ENCODE measurements at places on chromosomes 1 and 21.
A peak's percentile ranks its signal among the peaks of the same experiment; 100 is the strongest.

DNA sequence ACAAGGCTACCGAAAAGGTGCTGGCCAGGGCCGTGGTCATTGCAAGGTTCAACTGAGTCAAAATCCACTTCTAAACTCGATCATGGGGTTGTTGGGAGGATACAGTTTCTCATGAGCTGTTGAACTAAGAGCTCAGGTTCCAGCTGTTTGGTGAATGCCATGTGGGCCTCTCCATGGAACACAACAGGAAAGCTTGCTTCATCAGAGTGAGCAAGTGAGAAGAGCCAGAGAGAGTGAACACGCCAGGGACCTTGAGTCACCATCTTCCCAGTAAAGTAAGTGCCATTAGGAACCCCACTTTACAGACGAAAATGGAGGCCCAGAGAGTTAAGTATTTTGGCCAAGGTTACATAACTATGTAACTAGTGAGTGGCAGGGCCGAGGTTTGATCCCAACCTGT is 475.1 kb upstream of the VAMP3 start:
- DNase-seq: no peak

- no peak for DNase-seq
These were observed 2.0 kb downstream of the SKI start for GRCh38 chr1:2229911-2230731.

DNA sequence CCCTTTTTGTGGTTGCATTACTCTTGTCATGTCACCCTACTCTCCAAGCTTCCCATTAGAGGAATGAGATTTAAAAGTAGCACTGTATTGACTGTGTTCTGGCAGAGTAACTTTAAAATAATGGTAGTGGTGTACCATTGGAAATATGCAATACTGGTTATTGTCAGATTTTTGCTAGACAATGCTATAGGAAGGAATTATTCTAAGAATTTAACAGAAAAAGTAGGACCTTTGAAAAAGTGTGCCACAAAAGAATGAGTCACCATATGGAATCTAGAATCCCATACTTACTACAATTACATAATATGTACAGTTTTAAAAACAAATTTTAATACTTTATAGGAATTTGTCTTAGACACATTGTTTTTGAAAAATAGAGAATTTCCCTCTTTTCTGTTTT is 13.8 kb downstream of the MIER1 start:
- no peak for DNase-seq

DNA sequence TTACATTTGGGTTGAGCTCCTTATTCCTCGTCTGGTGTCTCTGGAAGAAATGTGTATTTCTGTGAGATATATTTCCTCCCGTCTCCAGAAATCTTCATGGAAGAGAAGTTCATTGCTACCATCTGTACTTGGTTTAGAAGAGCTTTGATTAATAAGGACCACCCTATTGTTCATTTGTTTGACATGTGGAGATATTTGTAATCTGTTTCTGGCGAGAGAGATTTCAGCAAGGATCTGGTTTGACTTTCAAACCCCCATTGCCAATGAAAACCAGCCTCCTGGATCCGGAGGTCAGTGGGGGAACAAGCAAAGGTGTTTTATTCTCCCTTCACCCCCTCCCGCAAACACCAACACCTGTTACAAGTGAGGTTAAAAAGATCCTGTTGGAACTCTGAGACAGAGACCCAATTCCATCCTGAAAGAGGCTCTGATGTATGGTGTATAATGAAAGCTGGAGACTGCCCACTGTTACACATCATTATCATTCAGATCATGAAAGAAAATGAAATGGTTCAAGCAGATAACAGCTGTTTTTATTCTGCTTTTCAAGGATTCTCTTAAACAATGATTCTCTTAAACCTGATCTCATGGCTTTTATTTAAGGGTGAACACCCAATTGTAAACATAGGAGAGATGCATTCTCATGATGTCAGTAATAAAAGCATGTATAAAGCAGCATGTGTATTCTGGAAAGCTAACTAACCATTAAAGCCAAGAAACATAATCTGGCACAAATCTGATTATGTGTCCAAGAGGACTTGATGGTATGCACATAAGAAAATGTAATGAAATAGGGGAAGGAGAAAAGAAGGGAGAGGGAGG is 393.5 kb upstream of the ADGRL2 start:
- no peak for DNase-seq

DNA sequence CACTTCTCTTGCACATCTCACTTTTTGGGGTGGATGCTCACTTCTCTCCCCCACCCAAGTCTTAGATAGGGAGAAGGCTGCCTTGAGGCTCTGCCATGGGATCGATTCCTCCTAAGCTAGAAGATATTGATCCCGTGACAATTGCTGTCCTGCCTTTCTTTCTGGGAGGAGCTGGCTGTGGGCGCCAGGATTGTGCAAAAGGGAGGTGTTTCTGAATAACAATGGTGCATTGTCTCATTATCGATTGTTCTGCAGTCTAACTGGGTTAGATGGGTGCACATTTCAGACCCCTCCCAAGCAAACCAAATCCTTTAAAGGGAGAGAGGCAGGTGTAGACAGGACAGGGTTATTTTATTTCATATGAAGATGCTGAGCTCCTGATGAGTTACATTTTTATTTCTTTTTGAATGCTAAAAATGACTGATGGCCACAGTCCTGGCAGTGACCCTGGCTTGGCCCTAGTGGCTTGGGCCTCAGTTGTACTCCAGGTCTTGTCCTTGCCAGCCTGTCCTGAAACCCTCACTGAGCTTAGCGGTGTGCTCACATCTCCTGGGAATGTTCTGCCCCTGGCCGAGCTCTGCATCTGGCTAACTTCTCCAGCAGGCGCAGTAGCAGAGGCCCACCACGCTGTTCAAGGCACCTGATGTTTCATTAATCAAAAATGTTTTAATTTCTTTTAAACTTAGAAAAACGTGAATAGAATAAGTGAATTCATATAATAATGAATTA is 99.0 kb upstream of the KAZN start:
- no peak for DNase-seq

- no peak for DNase-seq
These were observed 98.9 kb downstream of the TRABD2B start for GRCh38 chr1:47898133-47898845.

DNA sequence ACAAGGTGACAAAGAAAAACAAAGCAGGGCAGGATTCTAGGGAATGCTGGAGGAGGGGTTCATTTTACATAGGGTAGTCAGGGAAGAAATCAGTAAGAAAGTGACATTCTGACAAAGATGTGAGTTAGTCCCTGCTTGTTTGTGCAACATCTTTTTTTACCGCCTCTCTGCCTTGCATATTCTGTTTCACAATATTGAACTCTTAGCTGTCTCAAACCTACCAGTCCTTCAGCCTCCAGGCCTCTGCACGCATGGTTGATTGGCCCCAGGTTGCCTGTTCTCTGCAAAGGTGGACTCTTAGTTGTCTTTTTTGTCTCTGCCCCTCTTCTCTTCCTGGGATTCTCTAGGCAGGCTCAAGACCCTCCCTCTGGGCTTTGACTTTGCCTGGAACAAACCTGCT is 152.2 kb upstream of the RUNX1 start:
- DNase-seq: no peak

DNA sequence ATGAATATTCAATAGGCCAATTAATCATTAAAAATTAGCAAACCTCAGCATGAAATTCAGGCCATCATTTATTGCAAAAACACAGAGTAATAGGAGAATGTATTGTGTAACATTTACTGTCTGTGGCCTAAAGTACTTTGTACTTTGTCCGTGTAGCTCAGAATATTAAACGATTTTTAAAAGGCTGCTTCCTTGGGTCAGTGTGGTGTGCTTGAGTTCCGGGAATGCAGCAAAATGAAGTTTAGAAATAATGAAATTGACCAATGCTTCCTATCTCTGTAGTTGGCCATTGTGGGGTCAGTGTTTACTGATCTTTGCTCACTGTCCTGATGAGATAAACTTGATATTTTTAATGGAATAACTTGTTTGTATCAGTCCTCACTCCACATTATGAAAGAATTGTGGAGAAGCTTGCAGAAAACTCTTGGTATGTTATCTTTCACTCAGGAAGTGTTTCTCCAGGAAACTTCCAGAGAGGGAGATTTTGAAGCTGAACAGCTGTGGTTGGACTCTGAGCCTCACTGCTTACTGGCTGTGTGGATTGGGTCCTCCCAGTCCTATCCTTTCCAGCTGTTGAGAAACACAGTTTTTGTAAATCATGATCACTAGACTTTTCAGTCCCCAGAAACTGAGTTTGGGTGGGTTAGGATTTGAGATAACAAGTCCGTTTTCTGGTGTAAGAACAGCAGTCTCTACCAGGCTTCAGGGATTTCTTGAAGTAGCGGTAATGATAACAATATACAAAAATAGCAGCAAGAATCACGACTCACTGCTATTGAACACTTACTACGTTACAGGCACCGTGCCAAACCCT is 19.2 kb upstream of the MTARC1 start:
- DNase-seq: peak; percentile 24

- no peak for DNase-seq
These were observed 31.5 kb downstream of the JAK1 start for GRCh38 chr1:64934878-64935275.

DNA sequence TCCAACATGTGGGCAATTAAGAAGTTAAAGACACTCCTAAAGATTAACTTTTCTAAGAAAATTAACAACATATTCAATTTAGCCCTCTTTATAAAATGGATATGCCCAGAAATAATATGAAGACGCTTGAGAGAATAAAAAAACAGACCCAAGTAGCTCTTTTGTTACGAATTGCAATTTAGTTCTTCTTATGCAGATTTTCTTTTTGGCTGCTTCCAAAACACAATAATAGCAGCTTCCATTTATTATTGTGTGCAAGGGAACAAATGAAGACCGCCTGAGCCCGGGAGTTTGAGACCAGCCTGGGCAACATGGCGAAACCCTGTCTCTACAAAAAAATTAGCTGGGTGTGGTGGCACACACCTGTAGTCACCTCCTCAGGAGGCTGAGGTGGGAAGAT is 50.4 kb upstream of the BCL10 start:
- no peak for DNase-seq

DNA sequence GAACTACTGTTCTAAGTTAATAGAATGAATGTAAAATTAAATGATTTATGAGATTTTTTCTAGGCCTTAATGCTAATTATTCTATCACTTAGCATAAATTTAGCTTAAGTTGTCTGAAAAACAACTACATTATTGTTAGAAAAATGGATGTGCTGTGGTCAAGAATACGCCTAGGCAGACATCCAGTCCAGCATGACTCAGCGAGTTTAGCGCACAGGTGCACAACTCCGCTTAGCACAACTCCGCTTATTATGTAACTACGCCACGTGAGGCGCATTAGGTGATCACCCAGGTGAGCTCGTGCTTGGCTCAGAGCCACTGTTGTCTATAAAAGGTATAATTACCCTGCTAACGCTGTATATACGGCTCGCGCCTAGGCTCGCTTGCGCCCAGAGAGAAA is 1043.6 kb upstream of the ADGRL4 start:
- DNase-seq: no peak

GRCh38 chr1:23200883-23201282 is 16.4 kb downstream of the HTR1D start:
- DNase-seq: no peak

DNA sequence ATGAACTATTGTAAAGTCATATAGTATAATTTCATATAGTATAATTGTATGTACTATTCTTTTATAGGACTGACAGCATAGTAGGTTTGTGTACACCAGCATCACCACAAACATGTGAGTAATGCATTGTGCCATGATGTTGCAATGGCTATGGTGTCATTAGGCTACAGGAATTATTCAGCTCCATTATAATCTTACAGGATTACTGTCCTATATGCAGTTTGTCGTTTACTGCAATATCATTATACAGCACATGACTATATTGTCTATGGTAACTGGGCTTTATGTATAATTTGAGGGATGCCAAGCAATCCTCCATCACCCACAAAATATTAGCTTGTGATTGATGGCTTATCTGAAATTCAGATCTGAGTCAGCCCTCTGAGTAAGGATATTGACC is 54.2 kb upstream of the PBX1 start:
- no peak for DNase-seq

DNA sequence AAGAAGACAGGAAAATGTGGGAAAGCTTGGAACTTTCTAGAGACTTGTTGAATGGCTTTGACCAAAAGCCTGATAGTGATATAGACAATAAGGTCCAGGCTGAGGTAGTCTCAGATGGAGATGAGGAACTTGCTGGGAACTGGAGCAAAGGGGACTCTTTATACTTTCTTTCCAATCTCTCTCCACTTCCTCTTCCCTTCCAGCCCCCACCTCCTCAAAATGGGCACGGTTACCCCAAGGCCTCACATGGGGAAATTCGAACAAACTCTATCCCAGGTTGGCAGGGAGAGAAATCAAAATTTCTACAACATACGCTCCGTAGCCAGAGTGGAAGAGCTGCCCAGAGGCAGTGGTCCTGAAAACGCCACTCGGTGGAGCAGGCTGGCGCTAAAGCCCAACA is 15.2 kb downstream of the PPT1 start:
- DNase-seq: no peak

DNA sequence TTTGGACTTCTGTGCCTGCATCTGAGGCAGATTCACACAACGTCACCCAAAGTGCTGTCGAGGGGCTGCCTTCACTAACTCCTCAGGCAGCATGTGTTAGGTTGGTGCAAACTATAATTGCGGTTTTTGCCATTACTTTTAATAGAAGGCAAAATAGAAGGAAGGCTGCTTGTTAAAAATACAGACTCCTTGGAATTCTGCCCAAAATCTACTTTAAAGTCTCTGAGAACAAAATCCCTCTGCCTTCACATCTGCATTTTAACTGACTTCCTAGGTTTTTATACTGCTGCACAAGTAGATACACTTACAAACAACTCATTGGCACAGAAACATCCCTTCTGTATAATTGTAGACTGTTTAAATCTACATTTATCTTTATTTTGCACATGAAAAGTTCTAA is 41.3 kb upstream of the SLC19A2 start:
- no peak for DNase-seq

DNA sequence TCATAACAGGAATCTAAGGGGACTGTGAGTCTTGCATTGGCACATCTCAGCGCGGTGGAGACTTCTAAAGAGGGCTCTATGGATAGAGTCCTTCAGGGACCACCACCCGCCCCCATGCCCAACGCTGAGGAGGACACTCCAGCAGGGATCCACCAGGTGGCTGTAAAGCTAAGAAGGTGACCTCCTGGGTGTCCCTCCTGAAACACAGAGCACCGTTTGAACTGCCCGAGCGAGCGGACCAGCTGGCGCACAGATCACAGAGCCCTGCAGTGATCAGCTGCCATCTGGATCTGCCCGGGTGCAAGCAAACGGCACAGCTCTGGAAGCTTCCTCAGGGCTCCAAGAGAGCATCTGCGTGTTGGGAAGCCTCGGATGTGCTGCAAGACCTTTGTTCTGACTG is 51.3 kb upstream of the LYST start:
- DNase-seq: no peak

DNA sequence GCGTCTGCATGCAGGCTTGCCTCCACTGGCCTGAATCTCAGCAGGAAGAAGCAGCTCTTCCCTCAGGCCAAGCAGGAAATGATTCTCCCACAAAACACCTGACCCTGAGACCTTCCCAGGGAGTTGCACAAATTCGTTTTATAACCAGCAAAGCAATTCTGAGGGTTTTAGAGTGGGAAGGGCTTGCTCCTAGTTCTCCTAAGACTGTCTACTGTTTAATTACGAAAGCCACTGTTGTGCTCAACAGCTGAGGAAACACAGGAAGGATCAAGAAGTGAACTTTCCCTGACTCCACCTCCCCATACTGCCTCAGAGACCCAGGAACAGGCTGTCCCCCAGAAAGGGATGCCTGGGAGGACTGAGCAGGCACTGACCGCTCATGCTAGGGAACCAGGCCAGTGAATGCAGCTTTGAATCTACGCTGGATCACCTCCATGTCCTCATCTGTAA is 37.0 kb upstream of the PUM1 start:
- DNase-seq: no peak

- no peak for DNase-seq
These were observed 24.9 kb upstream of the PARP1 start for GRCh38 chr1:226432586-226433340.
